ENCODE measurements at places on chromosomes 1 and 21. TPM values are rescaled to one million over a fixed set of nuclear protein-coding genes. Genes with fewer than 3 reads are reported as not detected.

A3GALT2 gene
- total RNA-seq = not detected

DNA sequence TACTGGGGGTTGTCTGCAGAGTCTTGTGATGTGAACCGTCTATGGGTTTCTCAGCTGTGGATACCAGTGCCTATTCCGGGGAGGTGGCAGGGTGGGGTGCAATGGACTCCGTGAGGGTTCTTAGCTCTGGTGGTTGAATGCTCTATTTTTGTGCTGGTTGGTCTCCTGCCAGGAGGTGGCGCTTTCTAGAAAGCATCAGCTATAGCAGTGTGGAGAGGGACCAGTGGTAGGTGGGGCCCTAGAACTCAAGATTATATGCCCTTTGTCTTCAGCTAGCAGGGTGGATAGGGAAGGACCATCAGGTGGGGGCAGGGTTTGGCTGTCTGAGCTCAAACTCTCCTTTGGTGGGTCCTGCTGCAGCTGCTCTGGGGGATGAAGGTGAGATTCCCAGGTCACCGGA, 127.3 kb upstream of the PLD5 start:
- no peaks in the 10 kb centered on the region for H3K36me3 ChIP-seq
- DNase-seq = no peak
- H3K27me3 ChIP-seq = no peaks in the 10 kb centered on the region
- no peak overlapping the region for H3K27ac ChIP-seq

S100A6 gene
- total RNA-seq = 461 TPM

GRCh38 chr1:12063141-12064072, at the start of gene TNFRSF8:
Gene TNFRSF8, plus strand, starts transcription at chr1:12063303. Its CDS starts 296 bp downstream, at chr1:12063599.
- no peak within 1 kb of the TSS for H3K27ac ChIP-seq
- peak within 1 kb of the TSS; percentile 49 for H3K4me3 ChIP-seq
- peaks cover 48% of the 10 kb centered on the region for H3K4me1 ChIP-seq
- peaks cover 8% of the 10 kb centered on the region for H3K27me3 ChIP-seq
- peak; percentile 13 for DNase-seq

SELP gene
- 1.3 TPM for total RNA-seq

POU3F1 gene
- total RNA-seq = 0.70 TPM

DNA sequence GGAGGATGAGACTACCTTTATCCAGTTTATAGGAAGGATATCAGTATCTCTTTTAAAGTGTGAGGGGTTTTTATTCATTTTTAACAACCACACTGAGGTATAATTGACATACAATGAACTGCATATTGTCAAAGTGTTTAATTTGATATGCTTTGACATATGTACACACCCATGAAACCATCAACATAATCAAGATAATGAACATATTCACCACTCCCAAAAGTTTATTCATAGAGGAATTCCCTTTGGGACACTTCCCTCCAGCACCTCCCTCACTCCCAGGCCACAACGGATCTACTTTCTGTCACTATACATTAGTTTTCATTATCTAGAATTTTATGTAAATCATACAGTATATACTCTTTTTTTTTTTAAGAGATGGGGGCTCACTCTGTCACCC, 63.4 kb upstream of the MCOLN3 start:
- no peak overlapping the region for H3K4me3 ChIP-seq
- H3K27me3 ChIP-seq = no peaks in the 10 kb centered on the region
- H3K4me1 ChIP-seq = no peaks in the 10 kb centered on the region
- H3K36me3 ChIP-seq = no peaks in the 10 kb centered on the region
- DNase-seq = no peak

- H3K4me3 ChIP-seq = no peak overlapping the region
- no peak overlapping the region for H3K27ac ChIP-seq
- no peaks in the 10 kb centered on the region for H3K4me1 ChIP-seq
- no peak for DNase-seq
- peaks cover 2% of the 10 kb centered on the region for H3K27me3 ChIP-seq
These were observed 6.3 kb downstream of the LEFTY2 start for GRCh38 chr1:225934711-225935110.

TCEA3 gene
- 39.9 TPM for total RNA-seq

- no peak for DNase-seq
- H3K36me3 ChIP-seq = no peaks in the 10 kb centered on the region
- no peak overlapping the region for H3K27ac ChIP-seq
- H3K4me1 ChIP-seq = no peaks in the 10 kb centered on the region
- no peaks in the 10 kb centered on the region for H3K27me3 ChIP-seq
These were observed 1176.1 kb upstream of the ADGRL2 start for GRCh38 chr1:80624682-80625081.

LPAR3 gene
- 7.0 TPM for total RNA-seq

DNA sequence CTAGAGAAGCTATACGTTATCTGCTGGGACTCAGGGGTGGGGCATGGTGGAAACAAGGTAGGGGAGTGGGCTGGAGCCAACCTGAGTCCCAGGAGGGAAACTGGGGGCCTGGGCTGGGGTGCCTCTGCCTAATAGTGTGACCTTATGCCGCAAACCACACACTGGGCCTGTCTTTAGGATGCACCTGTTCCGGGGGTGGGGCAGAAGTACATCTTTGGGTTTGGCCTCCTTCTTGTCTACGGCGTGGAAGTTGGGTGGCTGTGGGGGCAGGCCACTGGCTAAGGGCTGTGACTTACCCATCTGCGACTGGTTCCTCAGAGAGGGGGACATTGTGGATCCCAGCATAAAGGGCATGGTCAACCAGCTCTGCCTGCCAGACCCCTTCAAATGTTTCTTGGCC, 44.2 kb downstream of the FAAH start:
- no peak overlapping the region for H3K27ac ChIP-seq
- DNase-seq = no peak
- no peaks in the 10 kb centered on the region for H3K27me3 ChIP-seq
- peaks cover 9% of the 10 kb centered on the region for H3K4me1 ChIP-seq
- H3K36me3 ChIP-seq = no peaks in the 10 kb centered on the region

TNFSF4 gene
- 2.4 TPM for total RNA-seq

- peaks cover 3% of the 10 kb centered on the region for H3K4me1 ChIP-seq
- H3K27me3 ChIP-seq = no peaks in the 10 kb centered on the region
- no peak overlapping the region for H3K4me3 ChIP-seq
- no peaks in the 10 kb centered on the region for H3K36me3 ChIP-seq
These were observed 639.5 kb downstream of the MATN1 start for GRCh38 chr1:30083800-30084464.

GRCh38 chr1:27595597-27595996, 8.3 kb downstream of the AHDC1 start:
- H3K4me1 ChIP-seq = peaks cover 49% of the 10 kb centered on the region
- peaks cover 5% of the 10 kb centered on the region for H3K27me3 ChIP-seq
- no peak for DNase-seq
- peaks cover 3% of the 10 kb centered on the region for H3K36me3 ChIP-seq

GRCh38 chr1:35594005-35594760, 21.1 kb downstream of the TFAP2E start:
- no peak overlapping the region for H3K27ac ChIP-seq
- DNase-seq = no peak
- no peaks in the 10 kb centered on the region for H3K27me3 ChIP-seq
- H3K36me3 ChIP-seq = peaks cover 4% of the 10 kb centered on the region
- H3K4me3 ChIP-seq = no peak overlapping the region

- no peak overlapping the region for H3K27ac ChIP-seq
- no peaks in the 10 kb centered on the region for H3K36me3 ChIP-seq
- H3K27me3 ChIP-seq = peaks cover 25% of the 10 kb centered on the region
- no peaks in the 10 kb centered on the region for H3K4me1 ChIP-seq
These were observed 196.5 kb upstream of the POU3F1 start for GRCh38 chr1:38243106-38243505.

DNA sequence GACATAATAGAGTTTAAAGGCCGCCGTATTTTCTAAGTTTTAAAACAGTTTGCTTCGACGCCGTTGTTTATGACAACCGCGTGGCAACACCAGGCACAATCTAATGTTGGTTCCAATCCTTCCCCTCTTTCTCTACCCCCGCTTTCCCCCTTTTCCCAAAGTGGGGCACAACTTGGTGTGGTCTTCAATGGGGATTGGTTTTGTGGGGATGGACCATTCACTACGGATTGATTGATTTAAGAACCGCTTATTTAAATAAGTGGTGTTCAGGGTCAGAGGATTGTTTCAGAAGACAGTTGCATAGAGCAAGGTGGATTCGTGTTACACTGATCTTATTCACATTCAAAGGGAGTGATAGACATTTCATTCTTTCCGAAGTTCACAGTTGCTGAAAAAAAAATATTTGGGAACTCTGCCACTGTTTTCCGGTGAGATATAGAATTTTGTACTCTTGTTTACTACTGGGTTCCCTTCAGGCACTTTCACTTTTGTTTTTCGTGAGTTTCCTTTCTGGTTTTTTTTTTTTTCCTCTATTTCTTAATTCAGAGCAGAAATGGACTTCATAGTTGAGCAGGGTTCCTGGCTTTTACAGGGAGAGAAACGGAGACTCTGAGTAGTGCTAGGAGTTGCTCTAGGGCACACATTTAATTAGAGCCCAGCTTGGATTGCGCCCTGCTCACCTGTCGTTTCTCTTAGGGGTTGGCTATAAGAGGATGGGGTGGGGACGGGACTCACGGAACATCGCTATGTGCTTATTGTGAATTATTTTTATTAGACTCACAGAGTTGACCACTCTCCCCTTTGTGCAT, 79.6 kb upstream of the AK4 start:
- H3K4me1 ChIP-seq = peaks cover 16% of the 10 kb centered on the region
- no peaks in the 10 kb centered on the region for H3K36me3 ChIP-seq
- DNase-seq = no peak

Data from T-cell (primary cell).